ENCODE measurements at places on chromosomes 6 and 20. TPM values are rescaled to one million over a fixed set of nuclear protein-coding genes. Genes with fewer than 3 reads are reported as not detected.

C6orf52 gene
- 3.0 TPM for total RNA-seq

TMEM244 gene
- total RNA-seq, result not detected

PGC gene
- not detected for total RNA-seq

FILIP1 gene
- total RNA-seq, result not detected

SSTR4 gene
- not detected for total RNA-seq

All from activated CD4-positive, alpha-beta T cell treated with anti-CD3 and anti-CD28 coated beads, Interleukin-2, amount 10 ng/mL, durations not matched to agents 24 days and 14 days (primary cell).